ENCODE measurements at places on chromosomes 2 and 18.

DNA sequence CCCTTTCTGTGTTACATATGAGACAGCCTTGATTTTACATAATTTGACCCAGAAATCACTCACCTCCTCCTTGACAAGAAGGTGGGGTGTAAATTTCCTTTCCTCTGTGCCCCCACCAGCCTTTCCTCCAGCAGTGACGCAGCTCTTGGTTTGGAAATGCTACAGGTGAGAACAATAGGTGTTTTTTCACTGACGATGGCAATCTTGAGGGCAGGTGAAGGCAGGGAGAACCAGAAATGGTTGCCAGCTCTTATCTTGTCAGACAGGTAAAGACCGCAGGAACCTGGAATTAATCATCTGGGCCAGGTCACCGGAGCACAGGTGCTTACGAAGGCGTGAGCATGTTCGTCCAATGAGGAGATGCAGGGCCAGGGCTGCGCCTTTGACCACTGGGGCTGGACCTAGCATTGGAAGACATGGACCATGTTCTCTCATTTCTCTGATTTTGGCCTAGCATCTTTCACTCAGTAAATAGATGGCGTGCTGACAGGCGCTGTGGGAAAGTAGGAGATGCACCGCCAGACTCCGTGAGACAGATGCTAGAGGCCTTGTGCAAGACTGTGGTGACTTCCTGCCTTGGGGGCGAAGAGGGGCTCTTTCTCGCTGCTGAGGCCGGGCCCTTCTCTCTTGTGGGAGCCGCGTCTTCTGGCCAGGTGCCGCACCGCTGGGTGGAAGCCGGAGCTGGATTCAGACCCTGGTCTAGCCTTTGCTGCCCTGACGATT, 4.0 kb downstream of the CIDEA start:
- DNase-seq, result no peak

DNA sequence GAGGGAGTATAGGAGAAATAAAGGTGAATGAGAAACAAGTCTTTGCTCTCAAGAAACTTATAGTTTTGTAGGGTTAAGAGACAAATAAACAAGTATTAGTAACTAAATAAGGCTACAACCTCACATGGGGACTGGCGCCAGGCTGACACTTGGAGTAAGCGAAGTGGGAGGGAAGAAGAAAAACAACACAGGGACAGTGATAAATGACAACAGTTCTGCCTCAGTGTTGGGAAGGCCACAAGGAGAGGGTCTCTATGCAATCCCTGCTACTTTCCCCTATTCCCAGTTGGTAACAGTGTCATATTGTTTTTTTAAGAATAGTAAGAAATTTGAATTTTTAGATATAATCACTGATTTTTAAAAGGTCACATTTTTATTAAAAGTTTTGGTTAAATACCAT, 4.0 kb downstream of the APLF start:
- no peak for DNase-seq

- no peak for DNase-seq
These were observed 41.3 kb upstream of the LMAN1 start for GRCh38 chr18:59400407-59400806.

DNA sequence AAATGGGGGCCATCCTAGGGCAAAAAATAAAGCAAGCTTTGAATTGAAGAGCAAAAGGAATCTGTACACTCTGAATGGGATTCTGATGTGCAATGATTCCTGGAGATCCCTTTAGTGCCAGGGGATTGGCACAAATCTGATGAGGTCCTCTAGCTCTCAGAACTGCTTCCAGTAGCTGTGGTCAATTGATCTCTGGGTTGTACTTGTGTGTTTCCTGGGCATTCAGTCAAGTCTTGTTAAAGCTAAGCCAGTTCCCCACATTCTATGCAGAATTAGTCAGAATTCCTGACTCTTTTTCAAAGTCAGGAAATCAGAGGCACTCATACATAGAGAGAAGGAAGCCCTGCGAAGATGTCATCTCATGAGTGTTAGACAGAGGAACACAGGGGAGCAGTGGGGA, 161.3 kb downstream of the DNER start:
- no peak for DNase-seq

Measured in stimulated activated CD8-positive, alpha-beta memory T cell treated with anti-CD3 and anti-CD28 coated beads, Interleukin-15, amount 100 ng/mL, for 24 hours (primary cell).